NCI-H2081 (cell line): ENCODE measurements at places on chromosomes 2 and 18.
A peak's percentile ranks its signal among the peaks of the same experiment; 100 is the strongest.

DNA sequence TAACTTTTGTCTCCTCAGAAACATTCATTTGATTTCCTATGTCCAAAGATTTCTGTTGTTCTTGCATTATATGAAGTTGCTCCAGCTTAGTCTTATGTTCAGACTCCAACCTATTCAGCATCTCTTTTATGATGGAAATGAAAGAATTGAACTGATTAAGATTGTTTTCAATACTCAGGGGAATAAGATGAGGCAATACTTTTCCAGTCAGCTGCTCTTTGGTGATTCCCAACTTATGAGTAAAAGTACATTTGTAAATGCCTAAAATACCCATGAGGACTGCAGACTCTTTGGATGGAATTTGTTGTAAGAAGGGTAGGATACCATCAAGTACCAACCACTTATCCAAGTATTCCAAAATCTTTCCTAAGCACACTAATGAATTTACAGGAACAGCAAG, 39.8 kb downstream of the TRAK2 start:
- no peak for DNase-seq

GRCh38 chr18:28422577-28422976, 245.6 kb upstream of the CDH2 start:
- no peak for DNase-seq

GRCh38 chr2:55231546-55232083, 478 bp downstream of the CLHC1 start:
- no peak for DNase-seq

DNA sequence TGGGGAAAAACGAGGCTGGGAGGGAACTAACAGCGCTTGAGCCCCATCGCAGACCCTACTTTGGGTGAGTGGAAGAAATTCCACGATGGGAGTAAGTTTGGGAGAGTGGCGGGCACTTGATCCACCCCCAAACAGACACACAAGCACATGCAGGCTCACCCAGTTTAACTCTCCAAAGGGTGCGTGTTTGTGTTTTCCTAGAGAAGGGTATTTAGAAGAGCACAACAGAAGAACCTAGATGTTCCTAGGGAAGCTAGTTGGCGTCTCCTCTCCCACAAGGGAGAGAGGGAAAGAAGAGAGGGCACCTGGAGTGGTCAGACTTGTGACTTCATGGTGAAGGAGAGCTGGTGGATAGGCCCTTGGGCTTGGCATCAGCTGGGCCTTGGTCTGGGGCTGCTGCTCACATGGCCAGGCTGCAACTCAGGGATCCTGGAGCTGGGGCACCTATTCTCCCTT, 3.2 kb downstream of the GATA6 start:
- DNase-seq = no peak

DNA sequence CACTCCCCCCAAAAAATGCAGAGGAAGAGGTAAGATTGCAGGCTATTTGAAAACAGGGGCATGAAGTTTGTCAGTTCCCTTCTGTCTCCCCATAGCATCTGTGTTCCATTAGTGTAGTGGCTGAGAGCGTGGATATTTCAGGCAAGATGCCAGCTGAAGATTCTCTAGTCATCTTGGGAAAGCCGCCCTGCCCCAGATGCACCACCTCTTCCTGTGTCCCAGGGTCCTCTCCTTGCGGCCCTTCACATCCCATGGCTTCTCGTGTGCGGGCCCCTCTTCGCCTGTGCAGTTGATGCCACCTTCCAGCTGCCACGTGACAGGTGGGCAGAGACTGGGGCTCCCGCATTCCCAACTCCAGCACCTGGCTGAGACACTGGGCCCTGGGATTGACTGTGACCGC, 16.1 kb downstream of the TMEM127 start:
- no peak for DNase-seq

- DNase-seq = no peak
These were observed 70.8 kb upstream of the LPIN2 start for GRCh38 chr18:3083766-3084165.

- DNase-seq = peak; percentile 89
These were observed 124.8 kb upstream of the NYAP2 start for GRCh38 chr2:225274751-225275150.

- DNase-seq = no peak
These were observed 34.3 kb downstream of the ARHGAP15 start for GRCh38 chr2:143163499-143163898.

DNA sequence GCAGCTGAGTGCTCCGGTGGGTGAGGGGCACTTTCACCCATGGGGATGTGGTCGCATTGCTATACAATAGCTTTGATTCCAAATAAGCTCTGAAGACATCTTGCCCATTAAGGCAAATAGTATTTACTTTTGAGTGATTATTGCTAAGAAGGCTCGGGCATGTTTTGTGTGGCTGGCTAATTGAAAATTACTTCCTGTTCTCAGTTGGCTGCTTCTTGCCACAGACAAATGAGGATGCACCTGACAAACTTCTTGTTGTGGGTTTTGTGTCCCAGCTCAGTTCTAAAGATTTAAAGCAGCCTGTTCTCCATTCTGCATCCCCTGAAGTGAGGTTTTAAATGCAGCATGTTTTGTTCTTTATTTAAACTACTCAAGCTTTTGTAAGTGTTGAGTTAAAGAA, 88.3 kb downstream of the KCNS3 start:
- DNase-seq = no peak

DNA sequence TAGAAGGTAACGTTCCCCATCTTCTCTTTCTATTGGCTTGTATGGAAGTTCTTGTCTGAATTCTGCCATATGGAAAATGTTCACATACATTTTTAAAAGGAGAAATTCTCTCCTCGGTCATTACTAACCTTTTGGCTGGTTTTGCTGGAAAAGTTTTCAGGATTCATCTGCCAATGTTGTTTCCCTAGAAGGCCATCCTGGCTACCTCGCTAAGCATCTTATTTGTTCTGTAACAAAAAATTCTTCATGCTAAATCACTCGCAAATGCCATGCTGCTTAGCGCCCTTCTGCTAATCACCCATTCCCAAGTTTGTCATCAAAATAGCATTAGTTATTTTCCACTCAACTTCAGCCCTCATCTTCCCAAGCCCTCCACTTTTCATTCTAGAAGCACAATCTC, 262.0 kb downstream of the SLC8A1 start:
- DNase-seq = no peak
